HepG2 (cell line): ENCODE measurements at places on chromosomes 6 and 20. TPM values are rescaled to one million over a fixed set of nuclear protein-coding genes. Genes with fewer than 3 reads are reported as not detected.
A peak's percentile ranks its signal among the peaks of the same experiment; 100 is the strongest.

The GMDS gene
- 59.6 and 64.4 TPM in 2 replicates for total RNA-seq

GRCh38 chr20:18666803-18667415 is 79.1 kb downstream of the DTD1 start:
- H3K4me1 ChIP-seq, result peaks cover 21% of the 10 kb centered on the region
- no peaks in the 10 kb centered on the region for H3K27me3 ChIP-seq
- no peak overlapping the region for H3K27ac ChIP-seq
- no peak overlapping the region for H3K4me3 ChIP-seq

DNA sequence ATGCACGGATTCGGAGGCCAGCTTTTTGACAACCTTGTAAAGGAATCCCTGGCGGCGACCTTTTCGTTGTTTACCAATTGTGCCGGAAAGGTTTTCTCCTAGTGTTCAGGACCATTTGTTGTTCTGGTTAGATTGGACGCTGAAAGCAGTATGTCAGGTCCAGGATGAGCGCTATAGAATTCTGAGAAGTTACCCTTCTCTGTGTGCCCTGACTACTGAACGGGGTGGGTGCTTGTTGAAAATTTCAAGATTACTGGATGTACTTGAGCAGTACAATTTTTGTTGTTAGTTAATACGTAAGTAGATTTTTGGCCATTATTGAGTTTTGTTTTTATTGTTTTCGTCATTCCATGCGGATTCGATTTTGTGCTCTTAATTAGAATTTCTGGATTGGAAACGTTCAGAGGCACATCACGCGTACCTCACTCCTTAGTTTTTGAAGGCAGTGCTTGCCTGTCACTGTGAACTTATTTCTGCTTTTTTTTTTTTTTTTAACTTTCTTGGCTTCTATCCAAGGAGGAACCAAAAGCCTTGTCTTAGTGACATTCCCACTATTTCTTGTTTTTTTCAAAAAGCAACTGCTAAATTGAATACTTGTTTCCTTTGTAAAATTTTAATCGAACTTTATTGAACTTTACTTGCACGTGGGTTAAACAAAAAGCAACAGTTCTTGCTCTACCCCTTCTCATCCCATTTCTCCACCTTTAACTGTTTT is 898 bp downstream of the XRN2 start:
- peaks cover 46% of the 10 kb centered on the region for H3K4me1 ChIP-seq
- H3K27me3 ChIP-seq, result no peaks in the 10 kb centered on the region
- DNase-seq, result no peak
- H3K4me3 ChIP-seq, result peak overlapping the region; percentile 79
- 0 out of 2 replicates have a peak, but pooled peaks cover 1% of the 10 kb centered on the region for H3K36me3 ChIP-seq
- H3K27ac ChIP-seq, result peak overlapping the region; percentile 88

- H3K27me3 ChIP-seq, result no peaks in the 10 kb centered on the region; the same call in 2 of the 3 replicates
- H3K4me3 ChIP-seq, result 0 out of 2 replicates have a peak overlapping the region, but pooled peaks have one; percentile 5
- H3K36me3 ChIP-seq, result peaks cover 86% of the 10 kb centered on the region
- H3K4me1 ChIP-seq, result peaks cover 82% of the 10 kb centered on the region
Observed at GRCh38 chr6:36599791-36600209, 5.6 kb downstream of the SRSF3 start.

GRCh38 chr6:42120895-42121865 is 21.2 kb downstream of the C6orf132 start:
- H3K27me3 ChIP-seq, result no peaks in the 10 kb centered on the region
- no peak overlapping the region for H3K27ac ChIP-seq
- peaks cover 32% of the 10 kb centered on the region for H3K4me1 ChIP-seq
- H3K4me3 ChIP-seq, result no peak overlapping the region
- H3K36me3 ChIP-seq, result no peaks in the 10 kb centered on the region
- no peak for DNase-seq

DNA sequence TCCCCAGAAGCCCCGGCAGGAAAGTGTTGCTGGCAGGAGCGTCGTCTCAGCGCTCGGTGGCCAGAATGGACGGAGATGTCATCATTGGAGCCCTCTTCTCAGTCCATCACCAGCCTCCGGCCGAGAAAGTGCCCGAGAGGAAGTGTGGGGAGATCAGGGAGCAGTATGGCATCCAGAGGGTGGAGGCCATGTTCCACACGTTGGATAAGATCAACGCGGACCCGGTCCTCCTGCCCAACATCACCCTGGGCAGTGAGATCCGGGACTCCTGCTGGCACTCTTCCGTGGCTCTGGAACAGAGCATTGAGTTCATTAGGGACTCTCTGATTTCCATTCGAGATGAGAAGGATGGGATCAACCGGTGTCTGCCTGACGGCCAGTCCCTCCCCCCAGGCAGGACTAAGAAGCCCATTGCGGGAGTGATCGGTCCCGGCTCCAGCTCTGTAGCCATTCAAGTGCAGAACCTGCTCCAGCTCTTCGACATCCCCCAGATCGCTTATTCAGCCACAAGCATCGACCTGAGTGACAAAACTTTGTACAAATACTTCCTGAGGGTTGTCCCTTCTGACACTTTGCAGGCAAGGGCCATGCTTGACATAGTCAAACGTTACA is 817 bp downstream of the GRM1 start:
- H3K36me3 ChIP-seq, result no peaks in the 10 kb centered on the region
- H3K4me3 ChIP-seq, result no peak overlapping the region
- H3K27ac ChIP-seq, result no peak overlapping the region
- no peaks in the 10 kb centered on the region for H3K27me3 ChIP-seq
- DNase-seq, result no peak

DNA sequence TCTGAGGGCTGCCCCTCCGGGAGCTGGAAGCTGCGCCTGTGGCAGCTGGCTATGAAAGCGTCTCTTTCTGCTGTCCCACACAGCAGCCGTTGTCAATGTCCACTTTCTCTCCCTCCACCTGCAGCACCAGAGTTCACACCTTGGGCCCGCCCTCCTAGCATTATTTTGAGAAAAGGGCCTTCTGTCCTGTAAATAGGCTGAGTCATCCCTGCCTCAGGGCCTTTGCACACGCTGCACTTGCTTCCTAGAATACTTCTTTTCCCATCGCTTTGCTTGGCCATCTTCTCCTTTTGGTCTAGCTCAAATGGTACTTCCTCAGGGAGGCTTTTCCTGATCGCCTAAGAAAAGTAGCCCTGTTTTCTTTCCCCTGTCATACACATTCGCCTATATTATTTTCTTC is 69.3 kb upstream of the ZNFX1 start:
- no peak overlapping the region for H3K4me3 ChIP-seq
- H3K36me3 ChIP-seq, result no peaks in the 10 kb centered on the region
- no peaks in the 10 kb centered on the region for H3K4me1 ChIP-seq

DNA sequence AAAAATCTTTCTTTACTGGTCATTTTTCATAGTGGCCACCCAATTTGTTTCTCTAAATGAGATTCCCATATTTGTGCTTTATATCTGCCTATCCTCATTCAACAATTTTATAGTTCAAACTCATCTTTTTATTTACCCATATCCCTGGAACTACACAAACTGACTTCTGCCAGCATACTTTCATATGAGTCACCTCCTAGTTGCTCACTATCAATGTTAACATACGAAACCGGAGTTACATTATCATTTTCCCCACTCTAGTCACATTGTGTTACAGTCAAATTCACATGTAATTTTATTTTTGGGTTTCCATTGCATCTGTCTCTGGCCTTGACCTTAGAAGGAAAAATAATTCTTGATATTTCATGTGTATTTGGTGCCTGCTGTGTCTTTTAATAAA is 499.4 kb downstream of the MAFB start:
- H3K4me3 ChIP-seq, result no peak overlapping the region
- no peak overlapping the region for H3K27ac ChIP-seq
- no peaks in the 10 kb centered on the region for H3K27me3 ChIP-seq
- H3K36me3 ChIP-seq, result no peaks in the 10 kb centered on the region
- no peak for DNase-seq

The IMPG1 gene
- not detected in 2 replicates for total RNA-seq

The CYP21A2 gene
- total RNA-seq, result 0.29 and 1.5 TPM in 2 replicates

DNA sequence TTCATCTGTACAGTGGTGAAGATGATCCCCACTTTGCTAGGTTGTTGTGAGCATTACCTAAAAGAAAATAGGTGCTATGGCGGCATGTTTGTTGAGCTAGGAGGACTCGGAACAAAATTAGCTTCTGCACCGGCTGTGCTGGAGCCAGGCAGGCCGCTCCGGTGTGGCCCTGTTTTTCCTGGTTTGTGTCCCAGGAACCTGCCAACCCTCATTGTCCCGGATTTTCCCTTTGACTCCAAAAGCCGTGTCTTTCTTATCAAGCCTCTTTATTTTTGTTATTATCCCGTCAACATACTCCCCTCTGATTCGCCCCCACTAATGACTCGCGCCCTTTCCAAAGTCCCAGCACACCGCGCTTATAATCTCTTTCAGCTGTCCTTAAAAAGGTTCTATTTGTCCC is 117.0 kb downstream of the MYLK4 start:
- H3K36me3 ChIP-seq, result no peaks in the 10 kb centered on the region
- H3K27me3 ChIP-seq, result peaks cover 66% of the 10 kb centered on the region
- H3K4me3 ChIP-seq, result peak overlapping the region; percentile 68; the same call in 1 of the 2 replicates
- H3K4me1 ChIP-seq, result peaks cover 31% of the 10 kb centered on the region
- DNase-seq, result no peak

DNA sequence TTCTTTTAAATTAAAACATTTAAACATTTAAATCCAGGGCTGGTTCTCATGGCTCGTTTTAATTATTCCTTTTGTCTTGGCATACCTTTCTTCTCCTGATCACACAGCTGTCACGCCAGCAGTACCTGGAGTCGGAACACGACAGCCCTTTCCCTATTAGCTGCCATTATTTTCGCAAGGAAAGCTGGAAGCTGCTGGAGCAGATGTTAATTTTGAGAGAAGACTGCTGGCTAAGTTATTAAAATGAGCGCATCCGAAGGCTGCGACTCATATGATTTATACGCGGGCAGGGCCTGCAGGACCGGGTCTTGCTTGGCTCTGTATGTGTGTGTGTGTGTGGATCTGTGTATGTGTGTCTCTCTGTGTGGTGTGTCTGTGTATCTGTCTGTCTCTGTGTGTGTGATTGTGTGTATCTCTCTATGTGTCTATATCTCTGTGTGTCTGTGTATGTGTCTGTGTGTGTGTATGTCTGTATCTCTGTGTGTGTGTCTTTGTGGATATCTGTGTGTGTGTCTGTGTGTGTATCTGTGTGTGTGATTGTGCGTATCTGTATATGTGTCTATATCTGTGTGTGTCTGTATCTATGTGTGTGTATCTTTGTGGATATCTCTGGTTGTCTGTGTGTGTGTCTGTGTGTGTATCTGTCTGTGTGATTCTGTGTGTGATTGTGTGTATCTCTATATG is 191.5 kb downstream of the CDH4 start:
- no peak overlapping the region for H3K4me3 ChIP-seq
- no peaks in the 10 kb centered on the region for H3K4me1 ChIP-seq
- no peak overlapping the region for H3K27ac ChIP-seq
- no peak for DNase-seq
- H3K27me3 ChIP-seq, result peaks cover 40% of the 10 kb centered on the region; the same call in 2 of the 3 replicates

GRCh38 chr6:137811121-137811915 is 55.7 kb upstream of the TNFAIP3 start:
- no peaks in the 10 kb centered on the region for H3K27me3 ChIP-seq
- peak overlapping the region; percentile 65 for H3K27ac ChIP-seq
- DNase-seq, result peak; percentile 90
- H3K4me3 ChIP-seq, result no peak overlapping the region

The TCF21 gene
- not detected in 2 replicates for total RNA-seq

The LY6G6D gene
- total RNA-seq, result not detected in 2 replicates

The NRM gene
- 7.4 and 16.0 TPM in 2 replicates for total RNA-seq

The SLCO4A1 gene
- total RNA-seq, result 23.8 and 55.5 TPM in 2 replicates

GRCh38 chr6:107305391-107305790 is 154.0 kb downstream of the PDSS2 start:
- no peaks in the 10 kb centered on the region; the same call in 1 of the 2 replicates for H3K36me3 ChIP-seq
- no peaks in the 10 kb centered on the region for H3K4me1 ChIP-seq
- no peak for DNase-seq
- H3K27ac ChIP-seq, result no peak overlapping the region
- H3K27me3 ChIP-seq, result no peaks in the 10 kb centered on the region

The FGD2 gene
- not detected in 2 replicates for total RNA-seq

The CFAP61 gene
- 0.27 TPM in 1 of 2 replicates, not detected in the other for total RNA-seq

- H3K27ac ChIP-seq, result no peak overlapping the region
- no peak overlapping the region for H3K4me3 ChIP-seq
- no peaks in the 10 kb centered on the region for H3K4me1 ChIP-seq
Observed at GRCh38 chr6:74607934-74608333, 597.9 kb downstream of the COL12A1 start.
